Tibial nerve (tissue), 4 donors: ENCODE measurements at places on chromosomes 3 and 15. TPM values are rescaled to one million over a fixed set of nuclear protein-coding genes. Genes with fewer than 3 reads are reported as not detected.
A peak's percentile ranks its signal among the peaks of the same experiment; 100 is the strongest.

DNA sequence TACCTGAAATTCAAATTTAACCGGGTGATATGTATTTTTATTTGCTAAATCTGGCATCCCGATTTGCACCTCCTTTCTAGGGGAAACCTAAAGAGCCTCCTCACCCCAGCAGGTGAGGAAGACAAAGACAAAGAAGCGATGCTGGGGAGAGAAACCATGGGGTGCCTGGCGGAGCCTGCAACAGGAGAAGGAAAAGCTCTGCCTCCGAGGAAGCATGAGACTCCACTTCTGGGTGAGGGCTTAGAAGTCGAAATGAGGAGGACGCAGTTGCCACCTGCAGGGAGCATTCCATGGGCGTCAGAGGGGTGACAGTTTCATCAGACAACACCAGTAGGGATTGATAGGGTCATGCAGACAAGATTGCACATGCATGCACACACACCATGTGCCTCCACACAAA lies 30.5 kb upstream of the LYZL4 start:
- no peak for DNase-seq
- no peaks in the 10 kb centered on the region for H3K4me1 ChIP-seq
- H3K27me3 ChIP-seq, result no peaks in the 10 kb centered on the region
- no peaks in the 10 kb centered on the region for H3K36me3 ChIP-seq
- H3K4me3 ChIP-seq, result no peak overlapping the region

DNA sequence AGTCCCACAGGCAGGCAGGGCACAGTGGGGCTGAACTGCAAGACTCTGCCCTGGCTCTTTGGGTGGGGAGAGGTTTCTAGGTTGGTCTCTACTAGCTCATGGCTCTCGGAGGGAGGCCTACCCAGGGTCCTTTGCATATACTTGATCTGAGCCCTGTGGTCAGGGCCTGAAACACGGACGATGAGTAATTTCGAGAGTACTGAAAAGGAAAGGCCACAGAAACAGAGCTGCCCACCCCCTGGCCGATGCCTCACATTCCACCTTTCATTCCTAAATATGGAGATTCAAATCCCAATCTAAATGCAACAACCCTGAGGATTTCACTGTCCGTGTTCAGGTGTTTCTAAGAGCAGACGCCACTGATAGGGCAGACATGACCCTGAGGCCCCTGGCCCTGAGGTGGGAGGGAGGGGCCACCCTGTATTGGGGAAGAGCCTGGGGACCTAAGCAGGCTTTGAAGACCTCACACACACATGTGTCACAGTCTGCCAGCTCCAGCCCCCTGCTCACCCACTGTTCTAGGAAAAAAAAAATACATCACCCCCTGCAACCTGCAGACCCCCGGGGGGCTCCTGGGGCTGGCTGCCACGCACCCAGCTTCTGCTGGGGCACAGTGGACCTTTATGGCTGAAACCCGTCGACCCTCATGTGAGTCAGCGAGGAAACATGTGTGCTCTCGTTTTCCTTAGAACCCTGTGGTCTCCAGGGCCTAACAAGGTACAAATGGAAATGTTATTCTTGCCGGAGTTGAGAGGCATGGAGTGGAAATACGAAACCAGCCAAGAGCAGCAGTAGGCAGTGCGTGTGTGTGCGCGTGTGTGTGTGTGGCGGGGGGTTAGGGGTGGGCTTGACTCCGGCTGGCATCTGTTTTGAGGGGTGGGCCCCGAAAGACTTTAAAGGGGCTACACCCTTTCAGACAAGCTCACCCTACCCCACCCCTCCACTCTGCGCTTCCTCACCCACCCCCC lies 112.7 kb downstream of the CHSY1 start:
- no peaks in the 10 kb centered on the region for H3K36me3 ChIP-seq
- no peak for DNase-seq
- H3K27me3 ChIP-seq, result no peaks in the 10 kb centered on the region
- H3K4me3 ChIP-seq, result no peak overlapping the region

DNA sequence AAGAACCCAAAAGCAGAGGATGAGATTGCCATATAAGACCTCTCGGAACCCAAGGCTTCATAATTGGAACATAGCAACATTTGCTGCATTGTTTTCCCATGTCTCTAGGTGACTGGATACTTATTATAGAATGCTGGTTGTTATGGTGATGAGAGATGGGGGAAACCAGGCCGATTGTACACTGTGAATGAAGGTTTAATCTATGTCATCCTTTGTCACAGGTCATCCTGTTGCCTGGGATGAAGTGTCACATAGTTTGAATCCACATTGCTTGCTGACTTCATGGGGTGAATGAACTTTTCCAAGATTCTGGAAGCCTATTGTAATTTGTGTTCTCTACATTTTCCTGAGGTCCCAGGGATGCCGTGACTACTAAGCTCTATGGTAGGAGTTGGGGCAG lies 41.8 kb downstream of the CLEC3B start:
- no peaks in the 10 kb centered on the region for H3K4me1 ChIP-seq
- no peak overlapping the region for H3K27ac ChIP-seq
- DNase-seq, result no peak
- no peaks in the 10 kb centered on the region for H3K27me3 ChIP-seq

DNA sequence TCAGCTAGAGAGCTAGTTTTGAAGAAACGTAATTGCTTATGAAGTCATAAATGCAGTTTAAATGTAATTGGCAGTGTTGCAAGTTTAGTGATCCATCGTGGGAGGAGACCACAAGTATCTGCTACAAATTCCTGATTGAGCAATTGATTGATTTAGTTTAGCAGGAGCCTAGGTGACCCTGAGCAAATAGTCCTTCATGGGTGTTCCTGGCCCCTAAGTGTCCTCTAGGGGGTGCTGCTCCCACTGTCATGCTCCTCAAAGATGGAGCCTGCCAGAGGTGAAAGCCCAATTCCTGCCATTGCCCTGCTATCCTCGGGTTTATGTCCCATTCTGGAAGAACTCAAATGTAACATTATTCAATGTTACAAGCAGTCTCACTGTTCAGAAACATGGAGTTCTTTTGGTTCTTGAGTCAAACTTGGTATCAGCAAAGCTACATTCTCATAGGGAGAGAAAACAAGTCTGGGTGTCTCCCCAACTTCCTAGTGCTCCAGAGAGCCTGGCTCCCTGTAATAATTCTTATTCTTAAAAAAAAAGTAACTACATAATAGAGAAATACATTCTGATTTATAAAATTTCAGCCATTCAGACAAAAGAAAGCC lies 29.8 kb upstream of the SENP5 start:
- no peaks in the 10 kb centered on the region for H3K4me1 ChIP-seq
- H3K36me3 ChIP-seq, result no peaks in the 10 kb centered on the region
- no peaks in the 10 kb centered on the region for H3K27me3 ChIP-seq
- DNase-seq, result peak; percentile 26

DNA sequence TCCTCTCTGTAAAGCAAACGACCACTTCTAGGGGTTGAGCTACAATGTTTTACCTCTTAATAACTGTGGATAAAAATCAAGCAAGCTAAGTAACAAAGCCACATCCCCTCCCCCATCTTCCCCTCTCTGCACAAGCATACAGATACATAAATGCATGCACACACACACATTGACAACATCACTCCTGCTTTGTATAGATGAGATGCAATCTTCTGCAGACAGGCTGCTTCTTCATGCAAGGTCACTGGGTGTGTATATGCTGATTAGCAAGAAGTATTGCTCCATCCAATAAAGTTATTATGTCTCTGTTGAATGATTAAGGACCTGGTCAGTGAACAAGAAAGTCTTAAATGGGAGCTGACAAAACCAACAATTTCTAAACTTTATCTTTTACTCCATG lies 8.8 kb upstream of the ATP11B start:
- H3K4me3 ChIP-seq, result no peak overlapping the region
- no peaks in the 10 kb centered on the region for H3K36me3 ChIP-seq

- no peak overlapping the region for H3K4me3 ChIP-seq
- H3K4me1 ChIP-seq, result no peaks in the 10 kb centered on the region
- H3K36me3 ChIP-seq, result no peaks in the 10 kb centered on the region
- no peak for DNase-seq
Measured at GRCh38 chr3:171268677-171269076, 191.5 kb downstream of the TNIK start.

GRCh38 chr15:56877255-56877970 lies 41.0 kb upstream of the TCF12 start:
- no peaks in the 10 kb centered on the region for H3K4me1 ChIP-seq
- no peak overlapping the region for H3K27ac ChIP-seq
- no peaks in the 10 kb centered on the region for H3K36me3 ChIP-seq
- no peaks in the 10 kb centered on the region for H3K27me3 ChIP-seq
- no peak overlapping the region for H3K4me3 ChIP-seq

GRCh38 chr3:15330031-15330596 lies 2.3 kb downstream of the SH3BP5 start:
- H3K27me3 ChIP-seq, result no peaks in the 10 kb centered on the region
- peak; percentile 90 for DNase-seq
- H3K36me3 ChIP-seq, result peaks cover 7% of the 10 kb centered on the region
- H3K4me1 ChIP-seq, result peaks cover 55% of the 10 kb centered on the region
- H3K4me3 ChIP-seq, result peak overlapping the region; percentile 94

DNA sequence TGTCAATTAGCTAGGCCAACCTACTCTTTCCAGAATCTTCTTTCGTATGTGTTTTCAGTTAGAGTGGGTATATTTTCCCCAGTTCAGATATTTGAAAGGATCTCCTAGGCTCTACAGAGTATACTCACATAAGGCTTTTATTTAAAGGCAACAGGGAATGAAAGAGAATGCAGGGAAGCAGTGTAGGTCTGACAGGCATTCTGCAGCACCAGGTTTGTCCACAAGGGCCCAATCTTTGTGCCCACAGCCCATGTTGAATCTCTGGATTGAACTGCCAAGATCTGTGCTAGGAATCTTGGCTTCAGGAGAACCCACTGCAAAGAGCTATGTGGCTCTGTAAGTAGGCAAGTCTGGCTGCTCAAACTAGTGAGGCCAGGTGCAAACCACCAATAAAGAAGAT lies 24.2 kb upstream of the GALNT15 start:
- no peaks in the 10 kb centered on the region for H3K4me1 ChIP-seq
- H3K27ac ChIP-seq, result peak overlapping the region; percentile 15
- H3K4me3 ChIP-seq, result no peak overlapping the region
- DNase-seq, result no peak
- H3K27me3 ChIP-seq, result no peaks in the 10 kb centered on the region
- no peaks in the 10 kb centered on the region for H3K36me3 ChIP-seq

DNA sequence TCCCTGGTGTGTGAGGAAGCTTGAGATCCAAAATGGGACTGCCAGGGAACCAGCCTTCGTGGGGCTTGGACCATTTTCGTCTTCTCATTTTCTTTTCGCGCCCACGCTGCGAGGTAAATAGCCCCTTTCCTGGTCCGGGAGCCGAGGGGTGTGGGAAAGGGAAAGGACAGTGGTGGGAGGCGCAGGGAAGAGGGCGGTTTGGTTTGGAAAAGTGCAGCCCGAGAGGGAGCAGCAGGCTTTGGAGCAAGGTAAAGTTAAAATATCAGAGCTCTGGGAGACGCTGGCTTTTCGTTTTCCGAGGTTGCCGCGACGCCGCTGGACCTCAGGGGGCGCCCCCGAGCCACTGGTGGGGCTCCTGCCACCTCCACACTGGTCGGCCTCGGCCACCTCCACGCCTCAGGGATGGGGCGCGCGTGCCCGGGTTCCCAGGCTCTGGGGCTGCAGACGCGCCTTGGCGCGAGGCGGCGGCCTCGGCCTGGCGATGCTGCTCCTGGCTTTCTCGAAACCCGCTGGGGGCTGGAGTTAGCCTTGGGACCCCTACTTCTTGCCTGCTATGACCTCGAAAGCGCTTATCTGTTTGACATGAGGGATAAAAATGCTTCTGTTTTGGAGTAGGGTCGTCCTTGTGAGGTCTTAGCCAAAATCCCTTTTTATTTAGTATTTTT lies 3.2 kb downstream of the PTPRG start:
- H3K27ac ChIP-seq, result peak overlapping the region; percentile 96
- H3K27me3 ChIP-seq, result no peaks in the 10 kb centered on the region
- peak overlapping the region; percentile 56 for H3K4me3 ChIP-seq
- no peaks in the 10 kb centered on the region for H3K4me1 ChIP-seq
- no peaks in the 10 kb centered on the region for H3K36me3 ChIP-seq

GRCh38 chr3:12415014-12415680 lies 69.1 kb upstream of the TSEN2 start:
- H3K36me3 ChIP-seq, result no peaks in the 10 kb centered on the region
- H3K4me3 ChIP-seq, result no peak overlapping the region
- H3K27ac ChIP-seq, result no peak overlapping the region
- H3K27me3 ChIP-seq, result no peaks in the 10 kb centered on the region

Gene NANOGP8
- total RNA-seq, result 2.3 TPM

Gene GOLGA8R
- total RNA-seq, result 3.1 TPM

Gene SYNPR
- not detected for total RNA-seq

Gene LSMEM2
- 2.0 TPM for total RNA-seq

Gene CD96
- total RNA-seq, result 0.44 TPM

Gene PPP4R2
- total RNA-seq, result 79.8 TPM

Gene RETNLB
- total RNA-seq, result not detected

Gene ERICH6
- 0.84 TPM for total RNA-seq

Gene ZNF80
- total RNA-seq, result not detected
